Activated T-helper 1 cell treated with anti-CD3 and anti-CD28 coated beads, Interleukin-12 subunit alpha, Interleukin-12 subunit beta, Interleukin-2, Interleukin-4 antibody, amounts not matched to agents 30 ng/mL and 10 ng/mL and 1 ng/mL, durations not matched to agents 14 hours and 24 hours and 36 hours (primary cell): ENCODE measurements at places on chromosomes 1 and 21. TPM values are rescaled to one million over a fixed set of nuclear protein-coding genes. Genes with fewer than 3 reads are reported as not detected.

DNA sequence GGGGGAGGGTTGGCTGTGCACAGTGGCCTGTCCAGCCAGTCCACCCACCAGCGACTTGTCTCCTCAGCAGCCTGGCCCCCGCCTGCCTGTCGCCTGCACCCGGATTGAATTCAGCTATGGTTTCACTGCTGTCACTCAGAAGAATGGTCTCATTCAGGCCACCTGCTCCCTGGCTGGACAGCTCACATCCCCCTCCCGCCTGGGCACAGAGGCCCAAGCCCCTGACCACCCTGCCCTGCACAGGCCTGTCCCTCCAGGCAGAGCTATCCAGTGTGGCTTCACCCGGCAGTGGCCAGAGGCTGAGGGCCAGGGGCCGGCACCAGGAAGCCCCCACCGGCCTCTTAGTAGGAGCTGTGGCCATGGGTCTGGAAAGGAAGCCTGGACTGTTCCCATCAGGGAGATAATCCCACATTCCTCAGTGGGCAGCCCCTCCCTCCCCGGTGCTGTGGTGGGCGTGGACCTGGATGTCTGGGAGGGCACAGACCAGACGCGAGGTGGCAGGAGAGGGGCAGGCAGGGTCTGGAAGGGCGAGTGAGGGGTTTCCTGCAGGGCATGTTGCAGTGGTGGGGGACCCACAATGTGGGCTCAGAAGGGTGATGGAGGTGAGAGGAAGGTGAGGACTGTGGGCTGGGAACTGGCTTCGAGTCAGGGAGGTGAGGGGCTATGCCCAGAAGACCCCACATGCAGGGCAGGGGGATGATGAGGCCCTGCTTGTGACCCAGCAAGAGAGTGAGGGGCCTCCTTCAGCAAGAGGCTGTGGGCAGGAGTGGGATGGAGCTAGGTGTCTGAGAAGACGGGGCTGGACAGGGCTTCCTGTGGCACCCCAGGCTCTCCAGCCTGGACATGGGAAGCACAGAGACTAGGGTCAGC is 30.4 kb downstream of the WNT9A start:
- H3K27ac ChIP-seq: no peak overlapping the region
- no peak overlapping the region for H3K4me3 ChIP-seq
- H3K36me3 ChIP-seq: no peaks in the 10 kb centered on the region
- peaks cover 5% of the 10 kb centered on the region for H3K4me1 ChIP-seq
- DNase-seq: no peak

DNA sequence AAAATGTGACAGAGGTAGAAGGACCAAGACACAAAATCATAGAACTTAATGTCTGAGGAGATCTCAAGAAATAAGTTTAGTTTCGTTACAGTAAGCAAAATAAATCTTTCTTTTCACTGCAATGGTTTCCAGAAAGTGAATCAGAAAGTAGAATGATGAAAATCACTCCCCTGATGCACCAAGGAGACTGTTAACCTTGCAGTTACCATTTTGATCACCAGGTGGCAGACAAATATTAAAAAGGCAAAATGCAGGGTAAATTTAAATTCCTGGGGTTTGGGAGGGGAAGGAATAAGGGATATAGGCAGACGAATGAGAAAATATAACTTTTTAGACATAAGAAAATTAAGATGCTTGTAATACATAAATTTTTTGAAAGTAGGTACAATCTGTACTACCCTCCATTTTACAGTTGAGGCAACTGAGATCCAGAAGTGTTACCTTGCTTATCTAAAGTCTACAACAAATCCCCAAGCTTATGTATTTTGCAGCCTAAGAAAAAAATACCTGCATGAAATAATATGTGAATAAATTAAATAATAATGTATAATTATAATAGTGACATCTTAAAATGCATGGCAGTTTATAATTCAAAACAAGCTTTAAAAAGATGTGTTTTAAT is 253.2 kb downstream of the CRB1 start:
- H3K27ac ChIP-seq: no peak overlapping the region
- peaks cover 7% of the 10 kb centered on the region for H3K4me1 ChIP-seq
- H3K36me3 ChIP-seq: no peaks in the 10 kb centered on the region
- DNase-seq: no peak
- no peak overlapping the region for H3K4me3 ChIP-seq

RPE65 gene
- not detected in 2 replicates for total RNA-seq

- H3K4me3 ChIP-seq: no peak overlapping the region
- no peaks in the 10 kb centered on the region for H3K4me1 ChIP-seq
- DNase-seq: no peak
These were observed 154.0 kb downstream of the RWDD3 start for GRCh38 chr1:95388031-95388430.

RGS16 gene
- total RNA-seq: 138 and 143 TPM in 2 replicates

DNA sequence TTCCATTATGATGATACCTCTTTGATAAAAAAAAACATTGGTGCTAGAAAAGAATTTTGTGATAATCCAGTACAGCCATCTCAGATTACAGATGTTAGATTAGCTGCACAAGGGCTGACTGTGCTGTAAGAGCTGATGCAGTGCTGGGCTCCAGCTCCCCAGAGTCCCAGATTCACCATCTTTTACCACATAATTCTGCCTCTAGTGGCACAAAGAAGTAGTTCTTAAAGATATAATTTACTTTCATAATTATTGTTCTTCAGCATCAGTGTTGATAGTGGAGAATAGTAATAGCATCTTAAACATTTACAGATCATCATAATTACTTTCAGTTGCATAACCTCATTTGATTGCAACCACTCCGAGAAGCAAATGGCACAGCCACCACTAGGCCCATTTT is 262.1 kb downstream of the BRINP2 start:
- no peak overlapping the region for H3K27ac ChIP-seq
- DNase-seq: no peak
- peaks cover 2% of the 10 kb centered on the region for H3K27me3 ChIP-seq
- H3K4me3 ChIP-seq: no peak overlapping the region
- no peaks in the 10 kb centered on the region for H3K4me1 ChIP-seq
- H3K36me3 ChIP-seq: no peaks in the 10 kb centered on the region

DNA sequence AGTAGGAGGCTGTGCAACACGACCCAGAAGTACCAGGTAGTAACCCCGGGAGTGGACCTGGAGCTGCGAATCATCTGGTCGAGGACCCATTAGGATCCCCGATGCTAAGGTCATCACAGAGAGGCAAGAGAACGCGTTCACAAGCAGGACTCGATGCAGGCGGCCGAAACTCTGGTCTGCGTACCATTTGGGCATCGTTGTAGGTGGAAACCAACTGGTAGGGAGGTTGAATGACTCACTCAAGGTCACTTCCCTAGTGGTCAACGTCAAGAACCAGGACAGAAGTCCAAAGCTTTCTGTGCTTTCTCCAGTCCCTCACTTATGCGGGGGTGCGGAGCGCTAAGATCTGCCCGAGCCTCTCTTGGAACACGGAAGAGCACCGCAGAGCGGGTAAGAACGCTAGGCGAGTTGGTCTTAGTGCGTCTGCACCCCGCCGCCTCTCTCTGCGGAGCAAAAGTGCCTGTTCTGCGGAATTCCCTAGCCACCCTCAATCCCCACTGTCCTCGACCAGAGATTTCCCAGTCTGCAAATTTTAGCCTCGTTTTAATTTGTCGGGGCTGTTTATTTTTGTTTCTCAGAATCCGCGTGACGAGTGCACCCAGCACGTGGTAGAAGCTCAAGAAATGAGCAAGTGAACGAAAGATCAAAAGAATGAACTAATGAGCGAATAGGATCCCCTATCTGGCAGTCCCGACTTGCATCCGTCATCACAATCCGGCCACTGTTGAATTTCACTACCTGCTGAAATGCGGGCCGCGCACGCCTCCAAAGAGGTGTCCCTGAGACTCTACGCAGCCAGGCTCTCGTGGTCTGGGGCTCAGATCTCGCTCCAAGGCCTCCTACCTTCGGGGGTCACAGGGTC is 12.2 kb downstream of the HLX start:
- no peak for DNase-seq
- H3K27me3 ChIP-seq: peaks cover 68% of the 10 kb centered on the region
- no peak overlapping the region for H3K4me3 ChIP-seq
- H3K27ac ChIP-seq: no peak overlapping the region
- peaks cover 12% of the 10 kb centered on the region for H3K4me1 ChIP-seq

GRCh38 chr1:145916745-145917144 is 1.8 kb downstream of the PEX11B start:
- peaks cover 31% of the 10 kb centered on the region for H3K36me3 ChIP-seq
- DNase-seq: no peak
- H3K4me3 ChIP-seq: peak overlapping the region; percentile 88
- H3K27ac ChIP-seq: peak overlapping the region; percentile 61
- H3K4me1 ChIP-seq: peaks cover 41% of the 10 kb centered on the region

- no peaks in the 10 kb centered on the region for H3K36me3 ChIP-seq
- no peak for DNase-seq
- no peaks in the 10 kb centered on the region for H3K4me1 ChIP-seq
- no peak overlapping the region for H3K4me3 ChIP-seq
- H3K27ac ChIP-seq: no peak overlapping the region
These were observed 81.6 kb upstream of the PBX1 start for GRCh38 chr1:164477343-164477742.
